ENCODE measurements at places on chromosomes 2 and 18. TPM values are rescaled to one million over a fixed set of nuclear protein-coding genes. Genes with fewer than 3 reads are reported as not detected.
A peak's percentile ranks its signal among the peaks of the same experiment; 100 is the strongest.

DNA sequence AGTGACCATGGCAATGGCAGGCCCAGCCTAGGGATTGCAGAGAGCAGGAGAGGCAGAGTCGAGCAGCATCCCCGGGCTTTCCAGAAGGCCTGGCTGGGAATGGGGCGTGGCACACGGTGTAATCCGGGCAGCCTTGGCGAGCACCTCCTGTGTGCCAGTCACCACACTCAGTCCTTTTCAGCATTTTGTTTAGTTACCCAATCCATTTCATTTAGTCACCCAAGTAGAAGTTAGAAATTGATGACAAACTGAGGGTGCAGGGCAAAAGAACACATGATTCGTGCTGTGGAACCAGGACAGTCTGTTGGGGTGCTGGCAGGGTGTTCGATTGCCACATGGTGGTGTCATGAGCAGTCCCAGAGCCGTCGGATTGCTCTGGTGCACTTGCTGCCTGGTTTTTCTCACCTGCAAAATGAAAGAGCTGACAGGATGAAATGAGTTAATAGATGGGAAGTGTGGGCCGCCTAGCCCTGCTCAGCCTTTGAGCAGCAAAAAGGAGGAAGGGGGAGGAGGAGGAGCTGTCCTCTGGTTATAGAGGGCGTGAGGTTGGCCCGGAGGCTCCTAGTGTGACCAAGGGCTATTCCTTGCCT is 299.4 kb downstream of the AGAP1 start:
- DNase-seq, result no peak

DNA sequence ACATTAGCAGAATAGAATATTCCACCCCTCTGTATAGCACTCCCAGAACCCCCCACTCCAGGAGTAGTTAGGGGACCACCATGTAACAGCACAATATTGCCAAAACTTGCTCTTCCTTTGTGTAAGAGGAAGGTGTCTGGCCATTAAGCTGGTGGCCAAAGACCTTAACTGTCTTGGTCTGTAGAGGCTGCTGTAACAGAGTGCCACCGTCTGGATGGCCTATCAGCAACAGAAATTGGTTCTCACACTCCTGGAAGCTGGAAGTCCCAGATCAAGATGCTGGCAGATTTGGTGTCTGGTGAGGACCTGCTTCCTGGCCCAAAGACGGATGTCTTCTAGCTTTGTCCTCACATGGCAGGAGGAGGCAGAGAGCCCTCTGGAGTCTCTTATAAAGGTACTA is 61.6 kb upstream of the TGFA start:
- DNase-seq, result no peak

GRCh38 chr2:16639431-16639830 is 26.2 kb downstream of the CYRIA start:
- no peak for DNase-seq

- DNase-seq, result no peak
These were observed 22.5 kb upstream of the SPAG16 start for GRCh38 chr2:213261715-213262114.

GRCh38 chr2:198096965-198097364 is 292.6 kb downstream of the PLCL1 start:
- DNase-seq, result no peak

GRCh38 chr2:213087040-213087439 is 64.4 kb downstream of the IKZF2 start:
- no peak for DNase-seq

GRCh38 chr18:10851824-10852319 is 297.5 kb downstream of the PIEZO2 start:
- DNase-seq, result no peak

DNA sequence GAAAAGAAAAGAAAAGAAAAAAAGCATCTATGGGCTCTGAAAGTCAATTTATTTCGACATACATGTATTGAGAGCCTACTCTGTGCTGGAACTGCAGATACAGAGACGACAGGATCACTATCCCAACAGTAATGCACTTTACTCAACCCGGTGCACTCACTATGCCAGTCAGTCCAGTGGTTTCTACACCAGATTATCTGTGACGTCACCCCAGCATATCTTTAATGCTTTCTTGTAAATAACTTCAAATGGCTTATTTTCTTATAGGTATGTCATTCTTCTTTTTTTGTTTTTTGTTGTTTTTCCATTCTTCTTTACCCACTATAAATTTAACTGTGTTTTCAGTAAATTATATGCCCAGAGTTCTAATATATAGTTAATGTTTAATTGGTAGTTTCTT is 800.0 kb upstream of the FANCL start:
- DNase-seq, result no peak

GRCh38 chr2:149084924-149085795 is 46.7 kb downstream of the LYPD6B start:
- no peak for DNase-seq

DNA sequence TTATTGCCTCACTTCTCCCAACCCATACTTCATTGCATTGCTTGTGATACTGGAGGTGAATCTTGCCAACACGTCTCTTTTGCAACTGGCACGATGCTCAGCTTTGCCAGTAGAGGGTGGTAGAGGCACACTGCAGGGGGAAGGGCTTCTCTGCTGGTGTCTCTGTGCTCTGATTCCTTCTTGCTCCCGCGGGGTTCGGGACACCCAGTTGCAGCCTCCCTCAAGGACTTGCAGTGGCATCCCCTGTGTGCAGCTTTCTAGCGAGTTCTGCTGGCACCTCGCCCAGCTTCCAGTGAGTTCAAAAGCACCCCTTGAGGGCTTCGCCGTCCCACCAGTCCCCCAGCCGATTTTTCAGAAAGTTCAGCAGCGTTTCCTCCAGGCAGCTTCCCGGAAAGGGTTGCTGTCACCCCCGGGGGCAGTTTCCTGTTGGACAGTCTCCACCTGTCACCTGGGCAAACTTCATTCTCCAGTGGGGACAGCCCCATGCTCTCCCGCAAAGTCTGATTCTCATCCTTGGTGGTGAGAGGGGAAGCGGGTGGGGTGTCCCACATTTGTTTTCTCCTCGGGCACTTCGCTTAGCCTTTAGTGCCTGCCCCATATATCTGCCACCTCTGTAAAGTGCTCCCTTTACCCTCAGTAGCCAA is 35.4 kb upstream of the EN1 start:
- DNase-seq, result peak; percentile 81

DNA sequence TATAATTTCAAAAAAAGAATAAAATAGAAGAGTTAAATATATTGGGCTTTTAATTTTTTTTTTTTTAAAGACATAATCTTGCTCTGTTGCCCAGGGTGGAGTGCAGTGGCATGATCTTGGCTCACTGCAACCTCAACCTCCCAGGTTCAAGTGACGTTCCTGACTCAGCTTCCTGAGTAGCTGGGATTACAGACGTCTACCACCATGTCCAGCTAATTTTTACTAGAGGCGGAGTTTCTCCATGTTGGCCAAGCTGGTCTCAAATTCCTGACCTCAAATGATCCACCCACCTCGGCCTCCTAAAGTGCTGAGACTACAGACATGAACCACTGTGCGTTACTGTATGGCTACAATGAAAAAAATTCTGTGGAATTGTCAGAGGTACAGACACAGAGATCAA is 98.1 kb upstream of the RGPD4 start:
- no peak for DNase-seq

DNA sequence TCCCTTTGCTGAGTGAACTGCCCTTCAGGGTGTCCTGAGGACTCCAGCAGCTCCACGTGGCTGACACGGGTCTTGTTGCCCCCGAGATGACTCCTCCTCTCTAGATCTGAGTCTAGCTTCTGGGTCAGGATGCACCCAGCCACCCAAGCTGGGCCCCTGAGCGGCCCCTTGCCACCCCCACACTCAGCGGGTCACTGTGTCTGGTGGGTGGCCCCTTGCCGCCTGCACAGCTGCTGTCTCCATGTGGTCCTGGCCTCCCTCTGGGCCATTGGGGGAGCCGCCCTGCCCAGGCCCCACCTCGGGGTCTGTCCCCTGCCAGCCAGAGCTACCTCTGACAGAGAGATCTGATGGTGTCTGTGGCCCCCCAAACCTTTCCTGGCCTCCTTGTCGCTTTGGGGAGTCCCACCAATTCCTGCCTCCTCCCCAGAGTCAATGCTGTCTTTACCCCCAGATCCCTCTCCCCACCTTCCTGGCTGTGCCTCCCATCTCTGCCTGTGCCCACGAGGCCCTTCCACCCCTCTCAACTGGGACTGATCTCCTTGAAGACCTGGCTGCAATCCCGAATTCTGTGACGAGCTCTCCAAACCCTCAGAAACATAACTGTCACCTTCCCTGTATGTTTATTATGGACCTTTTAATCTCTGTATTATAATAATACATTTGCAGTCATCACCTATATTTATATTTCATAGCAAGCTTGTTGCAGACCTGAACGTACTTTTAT is 46.5 kb downstream of the TWIST2 start:
- no peak for DNase-seq

GRCh38 chr2:160006475-160006874 is 55.9 kb downstream of the PLA2R1 start:
- DNase-seq, result no peak

DNA sequence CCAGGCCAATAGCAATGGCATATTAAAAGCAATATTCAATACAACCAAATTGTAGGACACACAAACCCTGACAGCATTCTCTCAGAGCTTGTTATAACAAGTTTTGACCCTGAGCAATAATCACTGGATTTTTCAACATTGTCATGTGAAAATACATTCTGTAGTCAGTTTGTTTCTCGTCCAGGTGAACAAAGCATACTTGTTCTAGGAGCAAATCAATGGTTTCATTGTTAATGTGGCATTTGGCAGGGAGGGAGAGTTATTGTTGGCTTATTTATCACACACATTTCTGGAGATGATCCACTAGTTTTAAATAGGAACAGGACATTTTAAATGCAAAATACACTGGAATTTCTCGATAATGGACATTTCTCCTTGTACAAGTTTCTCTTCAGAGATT is 69.9 kb upstream of the L3MBTL4 start:
- no peak for DNase-seq

DNA sequence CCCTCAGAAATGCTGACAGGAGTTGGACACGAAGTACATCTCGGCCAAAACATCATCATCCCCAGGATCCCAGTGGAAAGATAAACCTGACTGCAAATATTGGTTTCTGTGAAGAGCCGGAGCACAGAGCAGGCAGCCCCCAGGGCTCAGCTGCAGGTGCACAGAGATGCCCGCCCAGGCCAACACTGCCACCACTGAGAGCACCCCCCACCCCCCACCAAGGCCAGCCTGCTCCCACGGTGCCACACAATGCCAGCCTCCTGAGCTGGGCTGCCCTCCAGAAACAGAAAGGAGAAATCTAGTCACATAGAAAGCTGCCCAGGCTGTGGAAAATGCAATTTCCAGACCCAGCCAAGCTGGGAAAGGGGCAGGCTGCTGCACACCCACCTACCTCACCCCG is 71.7 kb downstream of the GALNT14 start:
- no peak for DNase-seq

GRCh38 chr2:58133395-58133794 is 86.8 kb downstream of the VRK2 start:
- DNase-seq, result no peak

DNA sequence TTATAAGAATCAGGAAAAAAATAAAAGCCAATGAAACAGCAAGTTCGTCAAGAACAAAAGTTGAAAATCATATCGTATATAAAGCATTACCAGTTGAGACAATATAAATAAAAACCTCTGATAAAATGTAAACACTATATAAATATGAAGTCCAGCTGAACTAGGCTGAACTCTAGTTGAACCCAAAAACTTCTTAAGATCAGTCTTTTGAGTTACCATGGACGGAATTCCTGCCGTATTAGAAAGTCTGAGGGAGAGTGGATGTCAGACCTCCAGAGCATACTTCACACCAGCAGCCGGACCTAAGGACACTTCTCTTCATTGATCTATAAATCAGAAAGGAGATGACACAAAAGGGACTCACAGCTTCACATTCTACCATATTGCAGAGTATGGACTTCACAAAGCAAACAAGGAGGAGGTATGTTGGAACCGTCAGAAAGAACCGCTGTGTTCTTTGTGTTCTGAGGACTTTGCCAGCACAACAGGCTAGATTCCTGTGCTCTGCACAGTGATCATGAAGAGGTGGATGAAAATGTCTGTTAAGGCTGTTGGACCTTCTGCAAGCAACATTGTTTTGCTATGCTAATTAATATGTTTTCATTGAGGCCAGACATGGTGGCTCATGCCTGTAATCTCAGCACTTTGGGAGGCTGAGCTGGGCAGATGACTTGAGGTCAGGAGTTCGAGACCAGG is 67.2 kb upstream of the SP5 start:
- DNase-seq, result no peak

GRCh38 chr2:142694282-142694681 is 183.2 kb upstream of the KYNU start:
- no peak for DNase-seq

DNA sequence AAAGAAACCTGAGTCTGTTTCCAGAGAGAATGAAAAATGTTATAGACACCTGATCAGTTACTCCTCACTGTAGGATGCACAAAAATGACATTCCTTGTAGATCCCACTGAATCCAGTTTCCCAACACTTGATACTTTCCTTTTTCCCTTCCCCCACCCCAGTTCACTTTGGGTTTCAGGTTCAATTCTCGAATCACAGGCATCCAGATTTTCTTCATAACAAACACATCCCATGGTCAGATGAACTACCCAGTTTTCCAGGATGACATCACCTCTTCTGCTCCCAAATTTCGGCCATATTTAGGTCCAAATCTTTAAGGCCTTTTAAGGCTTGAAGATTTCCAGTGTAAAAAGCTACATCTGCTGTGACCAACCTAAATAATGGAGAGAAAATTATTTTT is 51.5 kb downstream of the UGP2 start:
- no peak for DNase-seq

GRCh38 chr2:22981785-22982184 is 403.2 kb upstream of the KLHL29 start:
- DNase-seq, result no peak

GRCh38 chr2:121338281-121338680 is 53.3 kb upstream of the TFCP2L1 start:
- DNase-seq, result no peak

SLC5A6 gene
- 34.8 TPM for total RNA-seq

PDCD1 gene
- total RNA-seq, result not detected

TMEM247 gene
- total RNA-seq, result not detected

CYTIP gene
- 4.7 TPM for total RNA-seq

CHN1 gene
- 2.1 TPM for total RNA-seq

CCDC85A gene
- total RNA-seq, result 0.49 TPM

SLC9A4 gene
- 0.17 TPM for total RNA-seq

HOXD8 gene
- total RNA-seq, result 13.8 TPM

UGT1A5 gene
- 6.5 TPM for total RNA-seq

VWA3B gene
- total RNA-seq, result 2.8 TPM

KCNG2 gene
- total RNA-seq, result 0.19 TPM
